ENCODE measurements at places on chromosomes 4 and X.
A peak's percentile ranks its signal among the peaks of the same experiment; 100 is the strongest.

DNA sequence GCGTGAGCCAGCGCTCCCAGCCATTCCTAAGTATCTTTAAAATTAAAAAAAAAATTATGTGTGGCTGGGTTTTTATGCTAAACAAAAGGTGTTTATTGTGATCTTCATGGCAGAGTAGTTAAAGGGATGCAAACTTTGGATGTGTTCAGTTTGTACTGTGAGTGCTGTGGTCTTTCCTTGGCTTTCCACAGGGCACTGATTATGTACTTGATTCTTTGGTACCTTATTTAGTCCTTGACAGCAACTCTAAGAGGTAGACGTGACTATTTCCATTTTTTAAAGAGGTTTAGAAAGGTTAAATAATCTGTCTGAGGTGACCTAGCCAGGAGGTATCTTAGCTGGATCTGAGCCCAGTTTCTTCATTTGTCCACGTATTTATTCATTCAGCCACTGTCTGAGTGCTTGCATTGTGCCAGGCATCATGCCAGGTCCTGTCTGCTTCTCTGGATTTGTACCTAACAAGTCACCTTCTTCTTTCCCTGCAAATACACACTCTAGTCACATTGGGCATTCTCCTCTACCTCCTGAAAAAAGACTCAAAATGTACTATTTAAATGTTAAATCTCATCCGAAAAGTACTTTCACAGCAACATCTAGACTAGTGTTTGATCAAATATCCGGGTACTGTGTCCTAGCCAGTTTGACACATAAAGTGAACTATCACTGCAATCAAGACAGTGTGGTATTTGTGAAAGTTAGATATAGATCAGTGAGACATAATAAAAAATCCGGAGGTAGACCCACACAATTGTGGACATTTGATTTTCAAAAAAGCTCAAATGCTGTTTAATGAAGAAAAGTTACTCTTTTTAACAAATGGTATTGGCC is 31.5 kb downstream of the WWC2 start:
- DNase-seq: no peak

GRCh38 chr4:129144755-129145206 is 48.8 kb downstream of the C4orf33 start:
- no peak for DNase-seq

- DNase-seq: peak; percentile 89
Observed at GRCh38 chr4:153655928-153656327, 28.2 kb upstream of the TLR2 start.

DNA sequence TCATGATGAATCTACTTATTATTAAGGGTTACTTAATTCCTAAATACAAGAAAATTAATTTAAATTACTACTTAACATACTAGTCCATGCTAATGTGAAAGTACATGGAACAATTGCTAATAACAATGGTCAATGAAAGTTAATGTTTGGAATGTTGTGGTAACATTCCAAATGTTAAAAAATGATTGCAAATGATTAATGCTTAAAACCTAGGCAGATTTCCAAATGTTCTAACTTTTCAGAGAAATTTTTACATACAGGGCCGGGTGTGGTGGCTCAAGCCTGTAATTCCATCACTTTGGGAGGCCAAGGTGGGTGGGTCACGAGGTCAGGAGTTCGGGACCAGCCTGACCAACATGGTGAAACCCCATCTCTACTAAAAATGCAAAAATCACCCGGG is 1851.3 kb upstream of the PCDH7 start:
- no peak for DNase-seq

GRCh38 chr4:164847967-164848649 is 28.9 kb upstream of the APELA start:
- no peak for DNase-seq

DNA sequence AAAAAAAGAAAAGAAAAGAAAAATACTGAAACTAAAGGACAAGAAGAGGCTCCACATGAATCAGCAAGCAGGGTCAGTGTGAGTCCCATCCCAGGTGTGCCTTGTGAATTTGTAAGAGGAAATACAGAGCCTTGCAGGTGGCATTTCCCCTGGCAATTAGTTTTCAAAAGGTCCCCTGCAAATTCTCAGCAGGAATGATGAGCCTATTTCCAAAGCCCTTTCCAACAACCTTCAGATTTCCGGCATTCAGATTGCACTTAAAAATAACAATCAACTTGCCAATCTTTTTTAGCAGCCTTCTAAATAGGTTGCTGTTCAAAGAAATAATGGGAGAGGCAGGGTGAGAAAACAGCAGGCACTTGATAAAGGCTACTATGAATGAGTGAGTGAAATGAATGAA is 66.4 kb upstream of the OR13H1 start:
- DNase-seq: no peak

GRCh38 chr4:81404294-81404693 is 67.4 kb downstream of the RASGEF1B start:
- DNase-seq: no peak

- no peak for DNase-seq
Observed at GRCh38 chr4:22090661-22091351, 142.2 kb upstream of the KCNIP4 start.

GRCh38 chr4:82640540-82640939 is 78.8 kb upstream of the TMEM150C start:
- no peak for DNase-seq

DNA sequence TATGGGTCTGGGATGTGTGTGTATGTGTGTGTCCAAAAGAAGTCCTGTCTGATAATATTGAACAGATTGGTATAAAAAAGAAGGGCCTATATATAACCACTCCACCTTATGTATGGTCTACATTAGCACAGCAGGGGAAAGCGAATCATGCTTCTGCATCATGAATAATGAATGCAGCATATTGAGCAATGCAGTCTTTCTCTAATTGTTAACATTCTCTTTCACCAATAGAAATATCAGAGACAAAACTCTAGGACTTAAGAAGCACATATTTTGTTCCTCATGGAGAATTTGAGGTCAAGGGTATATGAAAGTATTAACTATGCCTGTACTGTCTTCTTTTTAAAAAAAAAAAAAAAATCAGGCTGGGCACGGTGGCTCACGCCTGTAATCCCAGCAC is 264.3 kb upstream of the NOCT start:
- DNase-seq: no peak

GRCh38 chr4:84740057-84740456 is 157.1 kb downstream of the CDS1 start:
- no peak for DNase-seq

DNA sequence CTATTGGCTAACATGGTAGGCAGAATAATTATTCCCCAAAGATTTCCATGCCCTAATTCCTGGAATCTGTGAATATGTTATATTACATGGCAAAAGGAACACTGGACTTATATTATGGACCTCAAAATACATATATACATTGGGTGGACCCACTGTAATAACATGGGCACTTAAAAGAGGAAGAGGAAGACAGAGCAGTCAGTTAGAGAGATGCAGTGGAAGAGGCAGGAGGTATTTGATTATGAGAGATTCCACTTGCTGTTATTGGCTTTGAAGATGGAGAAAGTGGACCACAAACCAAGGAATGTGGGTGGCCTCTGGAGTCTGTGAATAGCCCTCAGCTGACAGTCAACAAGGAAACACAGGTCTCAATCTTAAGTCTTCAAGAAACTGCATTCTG is 14.0 kb upstream of the ART3 start:
- no peak for DNase-seq
